ENCODE measurements at places on chromosomes 11 and 22.
A peak's percentile ranks its signal among the peaks of the same experiment; 100 is the strongest.

- H3K27ac ChIP-seq: no peak overlapping the region
- H3K4me1 ChIP-seq: no peaks in the 10 kb centered on the region
- no peaks in the 10 kb centered on the region for H3K36me3 ChIP-seq
- H3K4me3 ChIP-seq: no peak overlapping the region
- no peak for DNase-seq
Observed at GRCh38 chr11:61061081-61061826, 41.0 kb upstream of the CD5 start.

GRCh38 chr22:17781319-17782031, 7.2 kb upstream of the BID start:
- no peaks in the 10 kb centered on the region for H3K4me1 ChIP-seq
- no peaks in the 10 kb centered on the region for H3K36me3 ChIP-seq
- H3K4me3 ChIP-seq: no peak overlapping the region
- H3K27me3 ChIP-seq: no peaks in the 10 kb centered on the region

DNA sequence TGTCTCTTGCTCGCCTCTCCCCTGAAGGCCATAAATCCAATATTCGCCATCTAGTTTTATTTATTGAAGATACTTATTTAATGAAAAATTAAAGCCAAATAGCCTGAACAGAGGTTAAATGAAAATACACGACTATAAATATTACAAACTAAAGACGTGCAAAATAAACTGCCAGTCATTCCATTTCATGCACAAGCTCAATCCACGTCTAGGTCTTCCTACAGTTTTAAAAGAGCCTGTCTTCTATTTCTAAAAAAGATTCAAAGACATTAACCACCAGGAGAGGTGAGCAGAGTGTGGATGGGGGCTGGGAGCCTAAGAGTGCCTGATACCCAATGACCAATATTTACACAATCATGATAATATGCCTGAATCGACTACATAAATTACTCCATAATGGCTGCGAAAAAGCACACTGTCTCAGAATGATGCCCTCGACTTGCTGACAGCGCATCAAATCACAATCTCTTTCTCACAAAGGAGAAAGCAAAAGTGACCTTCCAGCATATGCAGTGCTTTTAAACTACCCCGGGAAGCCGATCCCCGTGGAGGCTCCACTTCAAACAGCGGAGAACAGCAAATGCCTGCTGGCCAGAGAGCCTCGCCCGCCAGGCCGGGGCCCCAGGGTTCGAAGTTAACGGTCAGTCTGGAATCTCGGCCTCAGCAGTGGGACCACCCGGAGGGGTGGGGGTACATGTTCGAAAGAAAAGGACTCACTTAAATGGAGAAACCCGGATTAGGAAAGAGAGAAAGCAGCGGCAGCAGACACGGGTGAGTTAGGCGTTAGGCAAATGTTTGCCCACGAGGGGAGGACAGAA, 1.7 kb downstream of the FCHSD2 start:
- no peaks in the 10 kb centered on the region for H3K27me3 ChIP-seq
- H3K36me3 ChIP-seq: no peaks in the 10 kb centered on the region
- peaks cover 4% of the 10 kb centered on the region for H3K4me1 ChIP-seq
- peak overlapping the region; percentile 94 for H3K4me3 ChIP-seq
- H3K27ac ChIP-seq: peak overlapping the region; percentile 95

DNA sequence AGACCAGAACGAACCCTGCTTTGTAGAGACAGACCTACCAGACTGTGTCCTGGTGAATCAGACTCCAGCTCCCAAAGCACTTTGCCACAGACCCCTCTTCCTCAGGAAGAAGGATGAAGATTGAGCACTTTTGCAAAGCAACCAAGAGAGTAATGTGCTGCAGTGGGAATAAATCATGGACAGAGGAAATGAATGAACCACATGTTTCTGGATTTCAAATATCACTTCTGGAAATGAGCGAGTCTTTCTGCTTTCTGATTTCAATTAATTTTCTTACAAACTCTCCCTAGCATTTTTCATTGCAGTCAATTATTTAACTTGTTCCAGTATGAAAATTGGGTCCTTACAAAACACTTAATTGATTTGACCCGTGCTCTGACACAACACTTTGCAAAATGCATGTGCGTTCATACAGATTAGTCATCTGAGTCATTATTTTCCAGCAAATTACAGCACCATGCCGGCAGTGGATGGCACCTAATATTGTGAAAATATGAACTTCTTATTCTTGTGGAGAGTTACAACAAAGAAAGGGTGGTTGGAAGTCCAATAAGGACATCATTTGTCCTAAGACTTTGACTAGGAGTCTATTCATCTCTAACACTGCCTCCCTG, 315.9 kb upstream of the CCDC90B start:
- H3K4me1 ChIP-seq: no peaks in the 10 kb centered on the region
- DNase-seq: no peak
- H3K4me3 ChIP-seq: no peak overlapping the region
- H3K36me3 ChIP-seq: no peaks in the 10 kb centered on the region
- no peaks in the 10 kb centered on the region for H3K27me3 ChIP-seq
- H3K27ac ChIP-seq: no peak overlapping the region

DNA sequence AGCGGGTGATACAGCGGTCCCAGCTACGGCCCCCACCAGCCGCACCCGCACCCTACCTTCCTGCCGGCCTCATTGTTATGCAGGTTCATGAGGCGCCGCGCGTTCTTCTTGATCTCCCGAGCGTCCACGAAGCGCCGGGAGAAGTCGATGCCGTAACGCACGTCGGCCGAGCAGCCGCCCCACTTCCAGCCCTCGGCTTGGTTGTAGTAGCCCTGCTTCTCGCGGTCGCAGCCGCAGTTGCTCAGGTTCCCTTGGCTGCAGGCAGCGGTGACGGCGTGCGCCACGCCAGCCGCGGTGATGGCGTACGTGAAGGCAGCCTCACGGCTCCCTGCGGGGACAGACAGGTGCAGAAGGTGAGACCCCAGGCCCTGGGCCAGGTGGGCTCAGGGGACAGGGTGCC, 45.9 kb downstream of the WNT7B start:
- DNase-seq: no peak
- H3K4me3 ChIP-seq: no peak overlapping the region
- H3K27ac ChIP-seq: no peak overlapping the region
- no peaks in the 10 kb centered on the region for H3K27me3 ChIP-seq
- no peaks in the 10 kb centered on the region for H3K36me3 ChIP-seq

DNA sequence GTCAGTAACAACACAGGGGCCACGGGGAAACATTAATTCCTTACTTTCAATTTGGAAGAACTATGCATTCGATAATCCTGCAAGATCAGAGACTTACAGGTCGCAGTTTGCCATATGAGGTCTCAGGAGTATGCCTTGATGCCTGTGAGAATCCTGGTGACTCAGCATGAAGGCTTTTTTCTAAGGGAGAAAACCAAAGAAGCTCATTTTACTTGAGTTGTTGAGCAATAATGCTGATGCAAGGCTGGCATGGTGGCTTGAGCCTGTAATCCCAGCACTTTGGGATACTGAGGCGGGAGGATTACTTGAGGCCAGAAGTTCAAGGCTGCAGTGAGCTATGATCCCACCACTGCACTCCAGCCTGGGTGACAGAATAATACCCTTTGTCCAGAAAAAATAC, 26.6 kb downstream of the ATG16L2 start:
- no peaks in the 10 kb centered on the region for H3K27me3 ChIP-seq
- no peak for DNase-seq
- H3K27ac ChIP-seq: no peak overlapping the region
- H3K4me1 ChIP-seq: no peaks in the 10 kb centered on the region
- H3K36me3 ChIP-seq: no peaks in the 10 kb centered on the region

- DNase-seq: no peak
- H3K27ac ChIP-seq: no peak overlapping the region
- no peak overlapping the region for H3K4me3 ChIP-seq
- no peaks in the 10 kb centered on the region for H3K4me1 ChIP-seq
- no peaks in the 10 kb centered on the region for H3K36me3 ChIP-seq
Observed at GRCh38 chr11:26777372-26777808, 55.5 kb upstream of the SLC5A12 start.

DNA sequence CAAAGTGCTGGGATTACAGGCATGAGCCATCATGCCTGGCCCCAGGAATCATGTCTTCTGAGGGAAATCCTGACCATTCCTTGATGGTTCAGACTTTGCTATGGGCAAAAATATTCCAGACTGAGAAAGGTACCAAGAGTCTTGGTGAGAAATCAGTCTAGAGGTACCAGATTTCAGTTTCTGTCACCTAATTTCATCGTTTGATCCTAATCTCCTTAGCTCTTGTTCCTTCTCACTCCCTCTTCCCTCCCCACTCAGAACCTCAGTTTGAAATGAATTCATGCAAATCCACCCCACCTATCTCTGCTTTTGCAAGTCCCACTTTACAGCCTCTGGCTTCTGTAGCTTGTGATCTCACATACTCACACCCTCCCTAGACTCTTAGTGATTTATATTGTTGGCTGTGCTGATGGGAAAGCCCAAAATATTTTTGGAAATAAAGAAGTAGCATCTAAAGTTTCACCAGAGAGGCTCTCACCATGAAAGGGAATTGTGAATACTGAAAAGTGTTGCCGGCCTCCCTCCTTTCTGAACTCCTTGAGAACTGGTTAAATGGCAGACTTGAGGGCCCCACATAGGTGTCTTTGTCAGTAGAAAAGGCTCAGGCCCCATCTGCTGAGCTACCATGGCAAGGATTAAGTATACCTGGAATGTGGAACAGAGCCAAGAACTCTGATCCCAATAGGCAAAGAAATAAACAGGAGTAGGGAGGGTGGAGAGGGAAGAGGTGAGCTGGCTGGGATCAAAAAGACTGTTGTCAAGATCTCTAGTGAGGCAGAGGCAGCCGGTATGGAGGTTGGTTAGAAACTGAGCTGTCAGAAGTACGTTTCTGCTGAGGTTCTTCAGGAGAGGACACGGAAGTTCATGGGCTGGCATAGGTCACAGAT, 190.5 kb upstream of the MTMR2 start:
- H3K27me3 ChIP-seq: no peaks in the 10 kb centered on the region
- peak overlapping the region; percentile 38 for H3K27ac ChIP-seq
- H3K4me3 ChIP-seq: no peak overlapping the region
- peak; percentile 23 for DNase-seq
- no peaks in the 10 kb centered on the region for H3K4me1 ChIP-seq
- no peaks in the 10 kb centered on the region for H3K36me3 ChIP-seq

GRCh38 chr11:126112547-126112946, 49.9 kb upstream of the CDON start:
- no peak overlapping the region for H3K27ac ChIP-seq
- no peak for DNase-seq
- no peaks in the 10 kb centered on the region for H3K27me3 ChIP-seq
- H3K4me1 ChIP-seq: peaks cover 21% of the 10 kb centered on the region
- no peaks in the 10 kb centered on the region for H3K36me3 ChIP-seq

- no peak overlapping the region for H3K27ac ChIP-seq
- no peak overlapping the region for H3K4me3 ChIP-seq
- H3K4me1 ChIP-seq: no peaks in the 10 kb centered on the region
- peak; percentile 86 for DNase-seq
- H3K27me3 ChIP-seq: no peaks in the 10 kb centered on the region
Observed at GRCh38 chr11:119481021-119481666, 58.2 kb upstream of the THY1 start.
